ENCODE measurements at places on chromosomes 2 and 18. TPM values are rescaled to one million over a fixed set of nuclear protein-coding genes. Genes with fewer than 3 reads are reported as not detected.
A peak's percentile ranks its signal among the peaks of the same experiment; 100 is the strongest.

The KHK gene
- total RNA-seq = 12.2 TPM

- peak; percentile 74 for DNase-seq
Measured at GRCh38 chr2:84970868-84971509, at the start of gene KCMF1. Gene KCMF1, plus strand, starts transcription at chr2:84971161. Its CDS starts 291 bp downstream, at chr2:84971452.

The SULT1C2 gene
- 2.2 TPM for total RNA-seq

- peak; percentile 85 for DNase-seq
Measured at GRCh38 chr2:44949329-44950151, 8.0 kb downstream of the SIX3 start.

The FEV gene
- total RNA-seq = not detected

DNA sequence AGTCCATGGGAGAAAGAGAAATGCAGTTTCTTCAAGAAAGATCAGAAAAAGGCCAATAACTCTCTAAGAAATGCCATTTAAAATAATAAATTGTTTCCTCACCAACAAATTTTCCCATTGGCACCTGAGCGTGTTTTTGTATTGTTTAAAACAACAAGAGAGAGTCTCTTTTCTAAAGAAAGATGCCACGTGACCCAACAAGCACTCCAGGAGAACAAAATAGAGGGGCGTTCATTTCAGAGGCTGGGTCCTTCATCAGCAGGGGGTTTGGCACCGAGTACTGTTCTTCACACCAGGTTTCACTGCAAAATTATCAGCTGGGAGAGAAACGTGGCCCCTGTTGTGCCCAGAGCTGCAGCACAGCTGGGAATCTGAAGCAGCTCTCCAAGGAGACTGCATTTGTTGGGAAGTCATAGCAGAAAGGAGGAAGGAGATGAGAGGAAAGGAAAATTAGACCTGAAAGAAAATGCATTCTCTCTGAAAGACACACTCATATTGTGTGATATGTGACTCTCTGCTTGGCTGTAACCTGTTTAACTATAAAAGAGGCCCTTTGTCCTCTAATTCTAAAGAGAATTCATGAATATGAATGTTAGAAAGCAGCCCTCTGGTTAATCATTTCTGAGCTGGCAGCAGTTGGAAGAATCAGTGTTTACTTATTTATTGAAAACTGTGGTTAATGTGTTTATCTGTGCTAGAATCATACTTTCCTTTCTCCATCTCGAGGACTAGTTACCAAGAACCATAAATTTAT lies 205.3 kb upstream of the CDH20 start:
- DNase-seq = peak; percentile 28

DNA sequence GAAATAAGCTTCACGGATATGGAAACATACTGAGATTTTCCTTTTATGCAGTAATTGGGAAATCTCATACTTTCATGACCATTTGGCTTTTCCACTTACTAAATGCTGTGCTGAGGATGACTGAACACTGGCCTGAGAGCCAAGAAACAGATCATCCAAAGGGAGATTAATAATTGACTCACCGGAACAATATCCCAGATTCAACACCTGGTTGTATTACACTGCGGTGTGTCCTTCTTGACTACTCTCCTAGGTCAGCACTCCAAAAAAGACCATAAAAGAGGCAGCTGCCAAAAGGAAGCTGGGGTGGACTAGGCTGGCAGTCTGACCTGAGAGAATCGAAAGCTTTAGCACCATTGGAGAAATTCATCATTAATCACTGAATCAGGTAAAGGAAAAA lies 469.1 kb downstream of the CBLN2 start:
- DNase-seq = no peak

The AAMP gene
- 106 TPM for total RNA-seq

The B4GALT6 gene
- 34.0 TPM for total RNA-seq

The GKN1 gene
- total RNA-seq = not detected

DNA sequence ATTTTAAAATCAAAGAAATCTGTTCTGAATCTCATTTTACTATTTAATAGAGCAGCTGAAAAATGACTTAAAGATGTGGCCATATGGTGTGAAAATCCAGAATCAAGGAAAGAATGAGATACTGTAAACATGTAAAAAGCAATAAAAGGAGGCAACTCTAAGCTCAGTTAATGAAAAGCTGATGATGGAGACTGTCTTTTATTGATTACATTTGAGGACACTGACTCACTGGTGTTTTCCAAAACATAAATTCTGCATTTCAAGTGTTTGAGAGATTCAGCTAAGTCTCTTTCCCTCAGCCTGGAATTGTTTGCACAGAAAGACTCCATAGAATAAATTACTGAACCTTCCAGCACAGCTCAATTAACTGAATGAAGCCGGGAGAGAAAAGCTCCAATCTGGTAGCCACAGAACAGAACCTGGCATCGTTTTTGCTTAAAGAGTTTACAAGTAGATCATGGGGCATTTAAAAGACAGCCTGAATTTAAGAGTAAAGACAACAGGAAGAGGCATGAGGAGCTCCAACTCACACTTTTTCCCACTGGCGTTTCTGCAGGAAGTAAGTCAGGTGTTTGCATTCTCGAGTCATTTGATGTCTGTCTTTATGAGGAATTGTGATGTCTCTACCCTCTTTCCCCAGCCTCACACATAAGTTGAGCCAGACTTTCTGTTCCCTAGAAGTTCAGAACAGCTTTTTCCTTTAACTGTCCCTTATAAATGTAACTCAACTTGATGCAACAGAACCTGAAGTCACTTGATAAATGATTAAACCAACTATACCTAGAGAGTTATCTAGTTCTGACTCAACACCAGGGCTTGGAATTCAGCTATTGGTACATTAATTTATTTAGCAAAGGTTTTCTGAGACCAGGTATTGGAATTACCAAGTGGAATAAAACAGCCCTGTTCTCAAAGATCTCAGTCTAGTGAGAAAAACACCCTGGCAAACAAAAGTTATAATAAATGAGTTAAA lies 53.3 kb downstream of the FTCDNL1 start:
- DNase-seq = no peak

- no peak for DNase-seq
Measured at GRCh38 chr2:29006092-29006979, 25.2 kb downstream of the TOGARAM2 start.

- DNase-seq = no peak
Measured at GRCh38 chr2:235685024-235685721, 191.3 kb downstream of the AGAP1 start.

The GRHL1 gene
- 2.8 TPM for total RNA-seq

The VAMP8 gene
- total RNA-seq = 33.4 TPM

GRCh38 chr2:64768491-64769005 lies 114.8 kb upstream of the SERTAD2 start:
- DNase-seq = no peak

DNA sequence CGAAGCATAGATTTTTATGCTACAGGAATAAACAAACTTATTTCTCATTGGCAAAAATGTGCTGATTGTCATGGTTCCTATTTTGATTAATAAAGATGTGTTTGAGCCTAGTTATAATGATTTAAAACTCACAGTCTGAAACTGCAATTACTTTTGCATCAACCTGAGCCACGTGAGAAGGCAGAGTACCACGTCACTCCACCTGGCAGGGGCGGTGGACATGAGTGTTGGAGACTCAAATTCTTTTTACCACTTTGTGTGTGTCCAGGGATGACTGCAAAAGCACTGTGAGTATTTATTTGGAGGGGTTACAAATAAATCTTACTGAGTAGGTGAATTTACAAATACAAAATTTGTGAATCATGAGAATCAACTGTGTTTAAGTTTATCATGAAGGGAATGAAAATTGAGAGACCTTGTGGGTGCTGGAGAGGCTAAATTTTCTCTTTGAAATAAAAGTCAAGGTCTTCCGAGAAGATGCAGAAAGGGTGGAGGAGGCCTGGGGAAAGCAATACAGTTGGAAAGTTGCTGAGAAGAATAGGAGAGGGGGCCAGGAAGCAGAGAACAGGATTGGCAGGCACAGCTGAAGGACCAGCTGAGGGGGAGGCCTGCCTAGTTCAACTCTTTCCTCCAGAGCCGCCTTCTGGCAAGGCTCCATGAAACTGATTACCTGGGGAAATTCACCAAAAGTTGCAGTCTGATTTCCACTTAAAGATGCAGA lies 316.4 kb downstream of the MYCN start:
- DNase-seq = no peak

GRCh38 chr2:42055573-42056514 lies 8.0 kb downstream of the PKDCC start:
- no peak for DNase-seq

DNA sequence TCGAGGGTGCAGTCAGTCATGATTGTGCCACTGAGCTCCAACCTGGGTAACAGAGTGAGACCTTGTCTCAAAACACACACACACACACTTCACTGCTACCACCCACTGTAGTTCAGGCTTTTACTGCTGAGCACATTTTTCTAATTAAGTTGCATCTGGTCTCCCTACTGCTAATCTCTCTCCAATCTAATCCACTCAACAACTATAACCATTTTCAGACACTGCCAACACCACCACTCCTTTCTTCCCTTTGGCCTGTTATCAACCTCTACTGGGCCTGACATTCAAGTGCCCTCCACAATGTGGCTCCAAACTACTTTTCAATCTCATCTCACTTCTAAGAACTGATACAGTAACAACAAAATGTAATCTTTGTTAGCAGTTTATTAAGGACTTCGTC lies 44.8 kb downstream of the RMP24 start:
- no peak for DNase-seq

DNA sequence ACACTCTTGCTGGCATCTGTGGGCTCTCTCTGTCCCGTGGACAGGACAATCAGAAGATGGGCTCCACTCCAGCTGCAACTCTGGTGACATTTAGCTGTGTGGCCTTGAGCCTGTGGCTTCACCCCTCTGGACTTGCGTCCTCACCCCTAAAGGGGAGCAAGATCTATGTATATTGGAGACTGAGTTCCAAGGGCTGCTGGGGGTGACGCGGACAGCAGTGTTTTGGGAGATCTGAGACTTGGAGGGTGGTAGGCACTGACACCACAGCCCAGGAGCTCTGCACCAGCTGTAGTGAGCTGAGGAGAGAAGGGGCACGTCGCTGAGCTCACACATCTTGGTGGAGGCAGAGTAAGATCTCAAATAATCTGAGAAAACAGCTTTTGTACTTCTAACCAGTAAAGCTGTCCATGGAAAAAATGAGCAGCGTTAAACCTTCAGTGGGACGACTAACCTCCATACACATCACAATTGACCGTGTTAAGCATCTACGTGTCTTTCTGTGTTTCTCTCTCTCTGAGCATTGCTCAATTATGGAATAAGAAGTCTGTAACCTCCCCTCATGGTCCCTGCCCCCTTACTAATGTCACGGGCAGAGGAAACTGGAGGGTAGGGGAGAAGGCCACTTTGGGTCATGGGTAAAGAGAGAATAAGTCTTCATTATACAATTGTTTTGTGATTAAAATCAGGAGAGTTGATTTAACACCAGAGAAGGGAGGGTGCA lies 85.8 kb downstream of the SH3RF3 start:
- no peak for DNase-seq

The MLPH gene
- total RNA-seq = 3.4 TPM

The C2orf78 gene
- total RNA-seq = 0.09 TPM

The TUBA3E gene
- 0.13 TPM for total RNA-seq

The MOGAT1 gene
- not detected for total RNA-seq

- DNase-seq = no peak
Measured at GRCh38 chr2:143468341-143468888, 339.2 kb downstream of the ARHGAP15 start.

The MAP2 gene
- 0.87 TPM for total RNA-seq

The ANKRD36C gene
- total RNA-seq = 8.2 TPM

DNA sequence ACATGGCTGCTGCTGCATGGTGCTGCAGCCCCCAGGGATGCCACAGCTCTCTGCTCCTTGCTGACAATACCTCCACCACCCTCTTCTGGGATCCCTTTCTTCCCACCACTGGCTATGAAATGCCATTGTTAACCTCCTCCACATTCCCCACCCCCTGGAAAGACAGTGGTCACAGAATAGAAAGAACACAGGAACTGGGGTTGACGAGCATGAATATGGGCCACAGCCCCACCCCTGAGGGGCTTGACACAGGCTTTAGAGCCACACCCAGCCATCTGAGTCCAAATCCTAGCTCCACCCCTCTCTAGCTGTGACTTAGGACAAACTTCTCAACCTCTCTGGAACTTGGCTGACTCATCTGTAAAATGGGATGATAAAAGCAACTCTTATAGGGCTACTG lies 47.3 kb downstream of the TMEM163 start:
- peak; percentile 41 for DNase-seq

The TMEM178A gene
- total RNA-seq = 7.5 TPM

GRCh38 chr2:39779341-39779851 lies 338 bp upstream of the THUMPD2 start:
- DNase-seq = no peak

DNA sequence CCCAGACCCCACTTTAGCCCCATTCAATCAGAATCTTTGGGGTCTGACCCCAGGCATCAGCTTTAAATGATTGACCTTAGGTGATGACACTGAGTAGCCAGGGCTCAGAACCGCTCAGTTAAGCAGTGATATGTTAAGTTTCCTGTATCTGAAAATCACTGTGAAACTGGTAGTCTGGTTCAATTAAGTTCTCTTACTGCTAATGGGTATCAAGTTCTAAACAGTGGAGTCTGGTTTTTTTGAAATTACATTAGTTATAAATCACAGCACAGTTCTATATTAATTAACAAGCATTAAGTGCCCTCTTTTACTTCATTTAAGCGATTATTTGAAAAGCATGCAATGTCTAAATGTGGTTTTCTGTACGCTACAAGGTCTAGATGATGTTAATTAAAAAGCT lies 117.9 kb downstream of the HAUS1 start:
- DNase-seq = no peak

GRCh38 chr2:30110773-30111172 lies 36.0 kb upstream of the YPEL5 start:
- no peak for DNase-seq

DNA sequence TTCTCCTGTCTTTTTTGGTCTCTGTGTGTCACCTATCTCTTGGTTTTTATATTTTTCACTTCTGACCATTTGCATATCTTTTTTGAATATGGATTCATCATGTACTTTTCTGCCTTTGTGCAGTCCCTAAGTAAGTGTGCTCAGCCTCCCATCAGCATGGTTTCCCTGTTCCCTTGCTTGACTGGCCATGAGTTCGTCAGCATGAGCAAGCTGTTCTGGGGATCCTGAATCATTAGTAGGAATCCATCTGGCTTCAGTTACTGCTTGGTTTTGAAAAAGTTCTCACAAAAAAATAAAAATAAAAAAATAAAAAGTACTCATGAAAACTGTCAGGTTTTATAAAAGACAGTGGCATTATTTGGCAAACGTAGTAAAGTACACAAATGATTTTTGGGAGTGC lies 144.1 kb downstream of the NCOA1 start:
- DNase-seq = no peak

DNA sequence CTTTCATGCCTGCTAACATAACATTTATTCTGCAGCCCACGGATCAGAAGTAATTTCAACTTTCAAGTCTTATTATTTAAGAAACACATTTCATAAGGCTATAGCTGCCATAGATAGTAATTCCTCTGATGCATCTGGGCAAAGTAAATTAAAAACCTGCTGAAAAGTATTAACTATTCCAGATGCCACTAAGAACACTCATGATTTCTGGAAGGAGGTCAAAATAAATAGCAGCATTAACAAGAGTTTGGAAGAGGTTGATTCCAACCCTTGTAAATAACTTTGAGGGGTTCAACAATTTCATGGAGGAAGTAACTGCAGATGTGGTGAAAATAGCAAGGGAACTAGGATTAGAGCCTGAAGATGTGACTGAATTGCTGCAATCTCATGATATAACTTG lies 77.6 kb downstream of the CCDC148 start:
- DNase-seq = no peak
